ENCODE measurements at places on chromosomes 5 and 9.
A peak's percentile ranks its signal among the peaks of the same experiment; 100 is the strongest.

GRCh38 chr9:5719100-5719926 lies 90.4 kb downstream of the RIC1 start:
- DNase-seq = no peak

DNA sequence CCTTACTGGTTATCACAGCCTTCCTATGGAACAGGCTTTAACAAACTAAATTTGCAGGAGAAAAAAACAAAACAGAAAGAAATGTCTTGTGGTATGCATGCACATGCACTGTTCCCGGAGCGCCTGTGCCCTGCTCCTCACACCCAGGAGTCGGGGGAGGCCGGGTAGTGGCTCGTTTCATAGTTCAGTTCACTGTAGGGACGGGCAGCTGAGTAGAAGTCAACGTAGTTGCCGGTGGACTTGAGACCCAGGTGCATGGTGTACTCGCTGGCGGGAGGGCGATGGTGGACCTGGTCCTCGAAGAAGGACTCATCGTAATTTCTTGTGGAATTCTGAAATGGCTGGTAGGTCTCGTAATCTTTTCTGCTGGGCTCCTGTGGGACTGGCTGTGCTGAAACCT lies 212.3 kb upstream of the DAP start:
- DNase-seq = no peak

- DNase-seq = no peak
Observed at GRCh38 chr9:127846443-127847177, 7.8 kb downstream of the ENG start.

GRCh38 chr5:55994495-55994997 lies at the start of gene IL6ST:
IL6ST (minus strand) TSS chr5:55994963; CDS start chr5:55976278, 18,685 bp downstream.
- DNase-seq = no peak

GRCh38 chr5:165579911-165580310 lies 2074.5 kb downstream of the MAT2B start:
- no peak for DNase-seq

GRCh38 chr5:110852541-110852940 lies 113.7 kb downstream of the SLC25A46 start:
- DNase-seq = no peak

GRCh38 chr5:68644971-68645370 lies 429.4 kb downstream of the PIK3R1 start:
- DNase-seq = no peak

GRCh38 chr5:75016896-75017295 lies 35.5 kb downstream of the GCNT4 start:
- DNase-seq = no peak

DNA sequence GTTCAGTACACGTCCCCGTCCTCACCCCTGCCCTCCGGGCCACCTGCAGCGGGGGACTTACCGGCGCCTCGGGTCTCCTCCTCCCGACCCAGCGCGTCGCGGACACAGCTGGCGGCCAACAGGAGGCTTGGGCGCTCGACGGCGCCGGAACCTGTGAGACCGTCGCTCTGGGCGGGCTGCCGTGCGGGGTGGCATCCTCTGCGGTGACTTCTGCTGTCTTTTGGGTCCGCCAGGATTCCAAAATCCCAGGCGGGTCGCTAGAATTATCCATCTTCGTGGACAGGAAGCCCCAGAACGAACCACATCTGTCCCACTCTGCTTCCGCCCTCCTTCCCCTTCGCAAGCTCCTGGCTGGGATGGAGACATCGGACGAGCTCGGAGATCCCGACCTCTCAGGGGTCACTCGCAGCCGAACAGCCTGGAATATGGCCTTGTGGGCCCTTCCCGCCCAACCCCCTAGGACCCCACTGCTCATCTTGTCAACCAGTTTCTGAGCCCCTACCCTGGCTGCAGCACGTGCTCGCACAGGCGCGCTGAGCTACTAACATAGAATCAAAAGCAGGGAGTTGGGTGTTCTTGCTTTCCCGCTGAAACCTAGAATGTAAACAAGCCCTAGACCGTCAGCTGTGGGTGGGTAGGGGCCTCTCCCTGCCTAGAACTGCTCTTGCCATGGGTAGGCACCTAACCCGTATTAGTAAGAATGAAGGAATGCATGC lies 947 bp upstream of the MARCHF3 start:
- peak; percentile 63 for DNase-seq

GRCh38 chr9:13141629-13142028 lies 137.9 kb downstream of the MPDZ start:
- DNase-seq = no peak

DNA sequence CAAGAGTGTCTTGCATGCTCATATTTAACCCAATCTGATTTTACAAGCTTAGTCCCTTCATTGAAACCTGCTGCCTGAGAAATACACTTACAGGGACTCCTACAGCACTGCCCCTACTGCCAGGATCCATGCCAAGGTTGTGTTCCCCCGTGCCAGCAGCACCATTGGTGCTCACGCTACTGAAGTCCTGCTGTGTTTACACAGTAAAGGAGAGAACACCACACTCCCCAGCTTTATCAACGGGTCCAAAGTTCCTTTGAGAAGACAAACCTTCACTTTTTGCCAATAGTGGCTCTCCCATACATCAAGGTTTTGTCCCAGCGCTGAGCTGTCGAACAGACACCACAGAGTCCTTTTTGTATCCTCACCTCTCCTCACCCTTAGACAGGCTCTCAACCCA lies 155.1 kb upstream of the WWC1 start:
- no peak for DNase-seq

GRCh38 chr5:120735076-120735475 lies 271.0 kb downstream of the PRR16 start:
- no peak for DNase-seq

DNA sequence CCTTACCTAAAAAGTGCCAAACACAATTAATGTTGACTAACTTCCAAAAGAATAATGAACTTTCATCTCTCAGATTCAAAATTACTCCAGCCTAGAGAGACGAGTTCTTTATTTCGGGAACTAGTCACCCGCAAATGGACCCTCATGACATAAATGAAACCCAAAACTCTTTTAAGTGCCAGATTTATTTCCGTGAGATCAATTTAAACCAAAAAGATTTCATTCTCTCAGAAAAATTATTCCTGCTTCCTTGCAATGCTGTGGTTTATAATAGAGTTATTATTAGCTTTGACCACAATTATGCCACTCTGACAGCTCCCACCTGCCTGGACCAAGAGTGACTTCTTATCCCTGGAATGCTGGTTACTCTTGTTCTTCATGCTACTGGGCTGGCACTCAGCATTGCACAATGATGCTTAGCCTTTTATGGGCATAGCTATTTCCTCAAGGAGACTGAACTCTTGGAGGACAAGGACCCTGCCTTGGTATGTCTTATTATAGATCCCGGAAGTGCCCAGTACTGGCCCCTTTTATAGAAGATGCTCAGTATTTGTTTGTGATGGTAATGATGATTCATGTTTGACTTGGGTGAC lies 183.5 kb downstream of the SNX18 start:
- DNase-seq = no peak

DNA sequence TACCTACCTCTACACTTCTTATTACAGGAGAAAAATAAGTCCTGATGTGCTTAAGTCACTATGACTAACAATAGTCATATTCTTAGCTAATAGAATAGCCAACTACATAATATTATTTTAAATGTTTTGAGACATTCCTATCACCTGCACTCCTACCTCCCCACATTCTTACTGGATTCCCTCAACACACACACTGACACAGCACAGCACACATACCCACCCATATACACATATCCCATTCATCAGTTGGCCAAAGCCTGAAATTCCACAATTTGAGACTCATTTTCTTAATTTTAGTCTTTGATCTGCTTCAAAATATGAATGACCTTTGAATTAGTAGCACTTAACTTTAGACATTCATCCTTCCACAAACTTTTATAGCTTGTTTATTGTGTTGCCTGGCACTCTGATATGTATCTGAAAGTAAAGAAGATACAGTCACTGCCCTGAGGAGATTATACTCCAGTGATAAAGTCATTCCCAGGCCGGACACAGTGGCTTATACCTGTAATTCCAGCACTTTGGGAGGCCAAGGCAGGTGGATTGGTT lies 168.3 kb upstream of the RASA1 start:
- DNase-seq = no peak

DNA sequence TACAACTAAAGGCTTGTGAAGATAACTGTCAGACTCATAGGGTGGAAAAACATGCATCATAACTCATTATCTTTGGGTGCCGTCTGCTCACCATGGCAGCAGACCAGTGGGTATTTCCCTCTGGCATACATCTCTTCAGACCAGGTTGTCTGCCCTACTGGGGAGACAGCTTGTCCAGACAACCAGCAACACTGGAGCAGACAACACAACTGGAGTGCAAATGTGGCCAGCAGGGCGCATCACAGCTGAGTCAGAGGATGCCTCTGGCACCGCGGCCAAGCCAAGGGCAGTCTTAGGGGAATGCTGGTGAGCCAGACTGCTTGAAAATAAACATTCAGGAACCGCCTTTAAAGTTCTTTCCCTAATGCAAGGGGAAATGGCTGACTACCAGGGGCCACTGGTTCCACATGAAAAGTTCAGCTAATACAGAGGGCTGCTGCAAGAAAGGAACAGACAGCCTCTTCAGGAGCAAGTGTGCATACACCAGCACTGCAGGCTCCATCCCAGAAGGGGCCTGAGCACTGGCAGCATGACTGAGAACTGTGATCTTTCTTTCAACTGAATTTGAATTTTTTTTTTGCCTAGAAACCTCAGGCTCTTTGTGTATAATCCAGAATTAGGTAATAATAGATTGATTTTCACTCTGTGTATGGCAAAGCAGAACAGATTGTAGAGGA lies 77.3 kb downstream of the MAMDC2 start:
- DNase-seq = no peak

GRCh38 chr5:80231243-80231642 lies 24.6 kb downstream of the SERINC5 start:
- DNase-seq = no peak

DNA sequence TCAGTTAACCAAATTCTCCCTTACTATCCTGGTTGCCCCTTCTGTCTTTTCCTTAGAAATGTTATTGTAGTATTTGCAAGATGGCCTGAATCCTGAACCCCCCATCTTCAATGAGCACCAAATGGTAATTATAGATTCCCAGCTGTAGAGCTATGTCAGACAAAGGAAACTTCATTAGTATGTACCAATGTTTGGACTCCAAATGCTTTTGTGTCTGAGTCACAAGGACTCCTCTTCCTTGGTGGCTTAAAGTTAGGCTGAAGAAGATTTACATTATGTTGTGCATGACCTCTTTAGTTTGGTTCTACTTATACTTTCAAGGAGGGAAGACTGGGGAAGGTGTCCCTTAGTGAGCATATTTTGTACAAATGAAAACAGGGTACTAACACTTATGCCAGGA lies 105.9 kb upstream of the CDKN2B start:
- DNase-seq = no peak

GRCh38 chr9:126962336-126962735 lies 47.8 kb downstream of the RALGPS1 start:
- no peak for DNase-seq

DNA sequence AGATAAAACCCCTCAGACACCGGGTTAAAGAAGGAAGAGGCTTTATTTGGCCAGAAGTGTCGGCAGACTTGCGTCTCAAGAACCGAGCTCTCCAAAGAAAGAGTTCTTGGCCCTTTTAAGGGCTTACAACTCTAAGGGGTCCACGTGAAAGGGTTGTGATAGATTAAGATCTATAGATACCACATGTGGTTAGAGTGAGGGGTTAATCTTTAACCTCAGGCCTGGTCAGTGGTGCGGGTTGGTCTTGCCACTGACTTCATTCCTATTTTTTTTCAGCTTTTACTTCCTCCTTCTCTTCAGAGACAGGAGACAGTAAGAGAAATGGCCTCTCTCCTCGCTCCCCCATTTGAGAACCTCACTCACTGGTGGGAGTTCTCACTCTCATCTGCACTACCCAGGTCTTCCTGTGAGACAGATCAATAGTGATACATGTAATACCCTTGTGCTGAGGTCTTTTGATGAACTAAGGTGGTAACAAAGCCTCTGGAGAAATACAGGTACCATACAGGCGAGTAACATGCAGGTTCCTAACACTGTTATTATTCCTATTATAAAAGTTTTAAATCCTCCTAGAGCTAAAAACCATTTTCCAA lies 52.4 kb upstream of the COX7C start:
- DNase-seq = no peak

- no peak for DNase-seq
Observed at GRCh38 chr5:31232273-31232888, 38.9 kb downstream of the CDH6 start.

DNA sequence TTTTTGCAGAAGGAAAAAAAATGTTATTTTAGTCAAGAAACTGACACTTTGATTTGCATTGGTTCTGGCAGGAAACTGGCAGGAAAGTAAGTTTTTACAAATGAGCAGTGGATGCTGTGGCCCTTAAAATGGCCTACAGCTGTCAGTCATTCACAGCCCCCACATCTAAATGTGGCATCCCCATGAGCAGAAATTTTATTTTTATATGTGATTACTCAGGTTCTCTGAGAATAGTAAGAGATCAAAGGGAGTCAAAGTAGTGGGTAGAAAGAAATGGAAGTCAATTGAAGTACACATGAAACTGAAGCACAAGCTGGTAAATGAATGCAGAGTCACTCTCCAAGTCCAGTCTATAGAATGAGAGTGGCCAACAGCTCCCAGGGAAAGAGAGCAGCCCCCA lies 80.3 kb downstream of the ENC1 start:
- DNase-seq = no peak

GRCh38 chr5:113507601-113508000 lies 5.9 kb upstream of the YTHDC2 start:
- no peak for DNase-seq

DNA sequence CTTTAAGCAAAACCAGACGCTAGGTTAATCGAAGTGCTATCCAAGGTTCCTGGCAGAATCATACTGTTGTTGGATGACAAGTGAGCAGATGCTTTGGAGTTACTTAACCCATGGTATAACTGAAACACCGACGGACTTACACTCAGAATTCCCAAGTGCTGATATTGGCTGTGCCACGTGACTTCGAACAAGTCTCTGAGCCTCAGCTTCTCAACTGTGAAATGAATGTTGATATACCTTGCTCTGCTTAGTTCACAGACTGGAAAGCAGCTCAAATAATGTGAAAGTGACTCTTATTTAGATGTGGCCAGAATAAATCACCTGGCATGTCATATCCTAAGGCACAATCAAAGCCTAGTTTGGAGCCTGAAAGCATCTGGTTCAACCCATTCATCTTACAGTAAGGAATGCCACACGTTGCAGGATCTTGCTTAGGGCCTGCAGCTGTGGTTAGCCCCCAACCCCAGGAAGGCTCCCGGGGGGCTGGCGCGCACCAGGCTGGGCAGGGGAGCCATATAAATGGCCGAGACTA lies 759 bp downstream of the GEMIN5 start:
- no peak for DNase-seq

- no peak for DNase-seq
Observed at GRCh38 chr5:34554641-34555040, 101.5 kb upstream of the RAI14 start.

DNA sequence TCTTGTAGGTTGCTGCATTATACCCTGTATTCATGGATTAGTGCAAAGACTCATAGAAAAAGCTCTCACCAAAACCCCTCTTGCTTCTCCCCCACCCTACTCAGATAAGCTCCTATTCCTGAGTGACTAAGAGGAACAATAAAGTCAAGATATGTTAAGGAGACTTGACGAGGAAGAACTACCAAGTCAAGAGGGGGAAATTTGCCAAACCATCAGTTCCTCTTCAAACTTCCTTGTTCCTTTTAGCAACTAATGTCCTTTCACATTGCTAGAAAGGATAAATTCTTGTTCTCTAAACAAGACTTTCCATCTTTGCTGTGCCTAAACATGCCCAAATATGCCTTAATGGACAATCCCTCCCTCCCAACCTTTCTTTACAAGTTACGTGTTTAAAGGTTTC lies 27.0 kb downstream of the CNOT8 start:
- no peak for DNase-seq

GRCh38 chr5:1135696-1136525 lies 24.0 kb upstream of the SLC12A7 start:
- DNase-seq = no peak

- no peak for DNase-seq
Observed at GRCh38 chr9:8424786-8425410, 625.3 kb upstream of the DMAC1 start.

All from activated CD8-positive, alpha-beta memory T cell treated with anti-CD3 and anti-CD28 coated beads, Interleukin-2, amount 50 U/mL, for 48 hours (primary cell).